HAP-1 (cell line): ENCODE measurements at places on chromosomes 13 and 19.

- no peak for DNase-seq
Measured at GRCh38 chr19:38841787-38842438, 7.9 kb downstream of the HNRNPL start.

- DNase-seq, result no peak
Measured at GRCh38 chr13:38527140-38527539, 159.7 kb upstream of the FREM2 start.

GRCh38 chr19:16564842-16565241 lies 7.4 kb downstream of the SLC35E1 start:
- no peak for DNase-seq

DNA sequence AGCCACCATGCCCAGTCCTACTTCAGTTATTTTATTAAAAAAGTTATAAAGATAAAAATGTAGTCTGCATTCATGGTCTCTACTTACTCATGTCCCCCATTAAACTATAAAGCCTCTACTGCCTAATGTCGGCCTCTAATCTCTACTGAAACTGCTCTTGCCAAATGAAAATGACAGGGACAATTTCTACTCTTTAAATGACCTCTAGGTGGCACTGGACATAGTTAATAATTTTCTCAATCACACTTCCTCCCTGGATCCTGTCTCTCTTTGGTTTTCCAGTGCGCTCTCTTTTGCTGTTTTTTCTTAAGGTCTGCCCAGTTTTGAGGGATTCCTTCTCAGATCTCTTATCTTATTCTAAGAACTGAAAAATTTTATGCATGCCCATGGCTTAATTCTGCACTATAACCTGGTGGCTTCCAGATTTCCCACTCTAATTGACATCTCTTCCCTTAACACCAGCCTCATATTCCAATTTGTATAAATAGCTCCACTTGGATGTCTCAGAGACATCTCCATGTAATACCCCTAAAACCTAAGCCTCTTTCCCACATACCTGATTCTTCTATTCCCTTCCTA lies 54.3 kb downstream of the MTMR6 start:
- peak; percentile 72 for DNase-seq

GRCh38 chr13:108200781-108201398 lies 14.4 kb downstream of the LIG4 start:
- no peak for DNase-seq

- DNase-seq, result no peak
Measured at GRCh38 chr13:76214001-76214400, 577.9 kb downstream of the LMO7 start.

GRCh38 chr13:111422348-111422747 lies 101.9 kb downstream of the TEX29 start:
- DNase-seq, result no peak

- DNase-seq, result no peak
Measured at GRCh38 chr13:41812237-41812636, 148.7 kb downstream of the VWA8 start.

GRCh38 chr19:50968716-50969412 lies 527 bp downstream of the KLK6 start:
- no peak for DNase-seq

- no peak for DNase-seq
Measured at GRCh38 chr19:33441828-33442227, 68.3 kb downstream of the CEBPG start.

DNA sequence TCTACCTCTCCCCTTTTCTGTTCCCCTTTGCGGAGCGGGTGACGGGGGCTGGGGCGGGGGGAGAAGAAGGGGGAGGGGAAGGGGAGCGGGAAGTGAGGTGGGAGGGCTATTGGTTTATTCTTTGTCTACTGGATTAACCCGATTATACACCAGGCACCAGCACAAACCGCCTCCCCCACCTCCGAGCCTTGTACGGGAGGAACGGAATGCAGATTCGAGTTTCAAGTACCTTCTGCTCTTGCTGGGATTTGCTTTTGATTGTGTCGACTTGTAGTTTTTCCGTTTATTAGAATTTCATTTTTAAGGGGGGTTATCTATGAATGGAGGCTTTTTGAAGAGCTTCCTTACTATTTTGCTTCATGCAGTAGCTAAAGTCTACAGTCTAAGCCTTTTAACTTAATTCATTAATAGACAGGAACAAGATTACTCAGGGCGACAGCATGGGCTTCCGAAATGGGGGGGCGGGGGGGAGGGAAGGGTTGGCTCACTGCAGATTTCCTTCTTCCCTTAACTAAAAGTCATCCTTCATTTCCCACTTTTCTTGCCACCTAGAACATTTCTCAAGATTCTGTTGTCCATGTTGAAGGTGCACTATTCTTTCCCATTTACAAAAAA lies 937 bp upstream of the SPRY2 start:
- DNase-seq, result peak; percentile 85

- no peak for DNase-seq
Measured at GRCh38 chr13:98089246-98089645, 53.6 kb upstream of the FARP1 start.

DNA sequence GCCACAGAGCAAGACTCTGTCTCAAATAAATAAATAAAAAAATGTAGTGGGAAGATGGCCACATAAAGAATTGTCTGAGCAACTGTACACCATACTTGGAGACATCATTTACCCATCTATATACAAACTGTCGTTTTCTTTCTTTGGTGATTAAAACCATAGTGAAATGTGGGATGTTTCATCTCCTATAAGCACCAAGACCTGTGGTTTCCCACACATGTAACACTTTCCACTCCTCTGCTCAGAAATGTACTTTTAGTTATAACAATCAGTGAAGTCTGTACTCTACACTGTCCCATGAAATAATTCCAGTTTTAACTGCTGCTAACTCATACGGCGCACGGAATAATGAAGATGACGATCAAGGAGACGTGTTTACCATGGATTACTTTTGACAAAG lies 18.3 kb downstream of the PDCD5 start:
- DNase-seq, result no peak

DNA sequence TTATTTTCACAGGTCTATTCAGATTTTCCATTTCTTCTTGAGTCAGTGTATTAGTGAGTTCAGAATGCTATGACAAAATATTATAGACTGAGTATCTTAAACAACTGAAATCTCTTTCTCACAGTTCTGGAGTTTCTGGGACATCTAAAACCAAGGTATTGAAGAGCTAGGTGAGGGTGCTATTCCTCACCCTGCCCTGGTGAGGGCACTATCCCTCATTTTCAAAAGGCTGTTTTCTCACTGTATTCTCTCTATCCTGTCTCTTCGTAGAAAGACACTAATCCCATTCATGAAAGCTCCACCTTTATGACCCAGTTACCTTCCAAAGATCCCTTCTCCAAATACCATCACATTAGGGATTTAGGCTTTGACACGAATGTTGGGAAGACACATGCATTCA lies 1617.1 kb downstream of the PCDH9 start:
- DNase-seq, result peak; percentile 20

DNA sequence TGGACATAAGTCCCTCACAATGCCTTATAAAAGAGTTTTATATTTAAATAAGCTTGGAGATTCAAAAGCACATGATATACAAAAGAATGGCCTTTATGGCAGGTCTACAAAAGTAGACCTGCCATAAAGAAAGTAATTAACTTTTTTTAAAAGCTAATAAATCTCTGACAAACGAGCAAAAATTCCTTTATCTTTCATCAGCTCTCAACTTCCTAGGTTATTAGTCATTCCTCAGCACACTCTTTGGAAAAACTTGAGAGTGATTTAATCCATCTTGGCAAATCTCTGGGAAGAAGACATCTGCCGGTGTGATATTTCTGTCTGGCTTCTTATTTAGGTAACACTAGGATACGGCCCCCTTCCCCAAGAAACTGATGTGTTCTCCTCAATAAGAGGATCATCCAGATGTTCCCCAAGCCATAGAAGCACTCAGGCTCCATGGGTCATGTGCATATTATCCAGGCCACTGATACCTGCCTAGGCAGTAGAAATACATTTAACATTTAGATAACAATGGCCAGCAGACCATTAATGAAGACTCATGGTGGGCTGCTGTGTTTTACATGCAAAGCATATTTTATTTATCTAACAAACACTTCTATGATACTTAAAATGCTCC lies 372.7 kb downstream of the LIG4 start:
- peak; percentile 15 for DNase-seq

DNA sequence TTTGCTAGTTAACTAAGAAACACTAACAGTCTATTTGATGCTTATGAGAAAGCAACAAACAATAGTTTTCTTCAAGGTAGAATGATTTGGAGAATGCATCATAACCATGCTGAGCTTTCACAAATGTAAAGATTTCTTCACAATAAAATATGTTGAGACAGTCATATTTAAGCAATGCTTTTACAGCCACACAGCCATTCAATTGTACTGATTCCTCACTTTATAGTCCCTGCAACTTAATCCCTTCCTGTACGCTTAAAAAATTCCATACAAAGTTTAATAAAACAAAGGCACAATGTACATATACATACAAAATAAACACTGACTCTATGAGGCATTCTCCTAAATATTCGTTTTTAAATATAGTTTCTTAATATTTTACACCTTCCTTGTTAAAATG lies 4.7 kb upstream of the ACOD1 start:
- DNase-seq, result no peak

GRCh38 chr13:111411919-111412650 lies 91.6 kb downstream of the TEX29 start:
- no peak for DNase-seq

- no peak for DNase-seq
Measured at GRCh38 chr19:17963936-17964691, 2.8 kb upstream of the KCNN1 start.
